Activated gamma-delta T cell (primary cell): ENCODE measurements at places on chromosomes 7 and 10.

DNA sequence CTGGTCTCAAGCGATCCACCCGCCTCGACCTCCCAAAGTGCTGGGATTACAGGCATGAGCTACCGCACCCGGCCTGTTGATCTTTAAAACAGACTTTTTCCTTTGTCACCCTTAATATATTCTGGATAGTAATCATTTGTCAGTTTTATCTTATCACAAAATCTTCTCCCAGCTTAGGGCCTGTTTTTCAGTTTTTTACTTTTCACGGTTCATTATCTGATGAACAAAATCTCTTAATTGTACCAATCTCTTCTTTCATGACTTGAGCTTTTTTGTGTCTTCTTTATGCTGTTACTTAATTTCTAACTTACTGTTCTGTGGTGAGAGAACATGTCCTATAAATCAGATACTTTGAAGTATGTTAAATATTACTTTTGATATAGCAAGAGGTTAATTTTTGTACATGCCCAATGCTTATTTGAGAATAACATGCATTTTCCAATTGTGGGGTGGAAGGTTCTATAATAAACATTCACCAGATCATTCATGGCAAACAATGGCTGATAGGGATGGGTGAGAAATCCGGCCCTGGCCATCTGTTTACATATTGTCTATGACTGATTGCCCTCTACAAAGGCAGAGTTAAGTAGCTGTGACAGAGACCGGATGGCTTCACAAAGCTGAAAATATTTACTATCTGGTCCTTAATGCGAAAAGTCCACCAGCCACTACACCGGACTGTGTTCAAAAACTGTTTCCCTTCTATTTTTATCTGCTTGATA, 5.3 kb downstream of the PAPOLB start:
- DNase-seq: no peak

DNA sequence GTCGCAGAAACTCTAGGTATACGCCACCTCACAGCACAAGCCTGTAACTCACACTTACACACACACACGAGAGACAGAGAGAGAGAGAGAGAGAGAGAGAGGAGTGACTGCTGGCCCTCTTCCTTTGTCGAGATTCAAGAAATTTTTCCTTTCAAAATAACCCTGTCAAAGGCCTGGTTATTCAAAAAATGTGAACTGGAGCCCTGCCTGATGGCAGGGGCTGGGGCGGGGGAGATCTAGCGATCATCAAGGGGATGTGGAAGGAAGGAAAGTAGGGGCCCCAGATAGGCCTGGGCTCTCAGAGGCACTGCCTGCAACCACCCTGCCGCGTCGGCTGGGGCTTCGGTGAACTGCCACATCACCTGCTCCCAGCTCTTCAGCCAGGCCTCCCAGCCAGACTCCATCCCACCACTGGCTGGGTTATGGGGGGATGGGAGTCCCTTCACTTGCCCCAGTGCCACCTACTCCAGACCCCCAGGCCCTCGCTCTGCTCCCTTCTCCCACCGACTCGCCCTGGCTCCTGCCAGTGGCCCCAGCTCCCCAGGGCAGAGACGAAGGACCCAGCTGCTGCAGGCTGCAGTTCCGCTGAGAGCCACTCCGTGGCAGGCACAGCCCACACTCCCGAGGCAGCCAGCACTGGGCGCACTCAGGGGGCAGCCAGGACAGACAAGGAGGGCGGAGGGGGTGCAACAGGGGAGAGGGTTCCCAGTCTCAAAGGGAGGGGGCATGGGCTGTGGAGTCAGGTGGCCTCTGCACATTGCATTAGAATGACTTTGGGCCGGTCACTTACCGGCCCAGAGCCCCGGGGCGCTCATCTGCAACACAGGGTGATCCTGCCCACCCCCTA, 15.3 kb downstream of the KCNH2 start:
- DNase-seq: no peak

DNA sequence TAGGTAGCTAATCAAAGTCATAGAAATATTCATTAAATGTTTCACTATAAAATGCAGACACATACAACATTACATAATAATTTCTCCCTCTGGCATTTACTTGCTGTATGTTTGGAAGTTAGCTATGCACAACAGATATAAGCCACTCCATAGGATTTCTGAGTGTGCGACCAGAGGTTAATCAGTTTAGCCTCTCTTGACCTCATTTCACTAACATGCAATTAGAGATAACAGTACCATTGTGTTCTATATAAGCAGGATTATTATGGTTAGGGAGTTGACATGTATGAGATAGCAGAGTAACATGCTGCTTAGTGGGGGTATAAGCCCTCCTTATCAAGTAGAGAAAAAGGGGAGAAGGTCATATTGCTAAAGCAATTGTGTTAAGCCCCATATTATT, 26.4 kb downstream of the GLUD1 start:
- DNase-seq: no peak

DNA sequence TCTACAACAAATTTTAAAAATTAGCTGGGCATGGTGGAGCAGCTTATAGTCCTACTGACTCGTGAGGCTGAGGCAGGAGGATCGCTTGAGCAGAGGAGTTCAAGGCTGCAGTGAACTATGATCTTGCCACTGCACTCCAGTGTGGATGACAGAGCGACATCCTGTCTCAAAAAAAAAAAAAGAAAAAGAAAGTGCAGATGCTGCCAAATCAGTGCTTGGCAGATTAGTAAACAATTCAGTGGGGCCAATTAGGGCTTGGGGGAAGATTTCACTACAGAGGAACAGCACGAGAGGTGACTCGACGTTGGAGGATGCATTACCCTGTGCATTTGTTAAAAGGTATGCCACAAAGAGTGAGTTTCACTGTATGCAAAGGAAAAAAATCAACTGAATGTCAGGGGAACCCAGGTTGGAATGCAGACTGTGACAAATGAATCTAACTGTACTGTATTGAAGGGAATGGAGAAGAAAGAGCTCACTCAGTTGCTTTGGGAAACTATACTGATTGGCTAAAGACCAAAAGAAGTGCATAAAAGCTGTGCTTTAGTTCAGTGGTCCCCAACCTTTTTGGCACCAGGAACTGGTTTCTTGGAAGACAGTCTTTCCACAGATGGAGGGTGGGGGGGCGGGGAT, 31.6 kb downstream of the GARIN1A start:
- DNase-seq: no peak

DNA sequence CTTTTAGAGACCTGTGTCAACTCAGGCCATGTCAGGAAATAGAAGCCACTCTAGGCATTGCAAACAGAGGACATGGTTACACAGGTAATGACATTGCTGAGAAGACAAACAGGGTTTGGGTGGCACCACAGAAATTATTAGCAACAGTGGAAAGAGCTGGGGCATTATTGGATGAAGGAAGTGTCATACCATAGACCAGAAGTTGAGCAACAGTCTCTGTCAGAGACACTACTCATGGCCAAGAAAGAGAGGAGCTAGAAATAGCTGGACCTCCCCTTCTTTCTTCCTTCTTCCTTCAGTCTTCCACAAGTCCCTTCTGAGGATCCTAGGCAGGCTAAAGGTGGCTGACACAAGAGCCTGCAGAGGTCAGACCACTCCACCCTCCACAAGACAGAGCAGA, 4.2 kb upstream of the LIPA start:
- no peak for DNase-seq

DNA sequence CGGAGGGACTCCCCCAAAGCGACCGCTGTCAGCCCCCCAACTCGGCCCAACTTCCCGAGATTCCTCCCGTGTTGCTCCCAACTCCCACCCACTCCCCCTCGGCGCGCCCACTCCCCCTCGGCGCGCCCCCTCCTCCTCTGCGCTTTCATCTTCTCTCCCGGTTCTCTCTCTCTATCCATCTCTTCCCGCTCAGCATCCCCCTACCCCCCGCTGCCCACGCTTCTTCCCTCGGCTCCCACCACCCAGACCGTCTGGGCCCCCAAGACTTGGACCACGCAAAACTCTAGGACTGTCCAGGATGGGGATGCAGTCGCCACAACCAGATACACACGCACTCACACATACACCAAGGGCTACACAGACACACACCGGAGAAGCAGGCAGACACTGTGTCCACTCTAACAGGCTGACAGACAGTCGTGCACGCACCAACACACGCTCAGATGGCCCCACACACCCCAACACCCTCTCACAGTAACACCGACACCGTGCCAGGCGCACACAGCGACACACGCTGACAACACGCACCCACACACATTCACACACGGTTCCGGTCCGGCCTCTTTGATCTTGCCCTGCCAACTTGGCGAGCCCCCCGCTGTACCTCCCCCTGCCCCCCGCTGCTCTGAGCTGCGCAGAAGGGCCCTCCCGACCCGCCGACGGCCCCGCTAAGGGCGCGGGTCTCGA, 1.1 kb downstream of the GRID1 start:
- no peak for DNase-seq

DNA sequence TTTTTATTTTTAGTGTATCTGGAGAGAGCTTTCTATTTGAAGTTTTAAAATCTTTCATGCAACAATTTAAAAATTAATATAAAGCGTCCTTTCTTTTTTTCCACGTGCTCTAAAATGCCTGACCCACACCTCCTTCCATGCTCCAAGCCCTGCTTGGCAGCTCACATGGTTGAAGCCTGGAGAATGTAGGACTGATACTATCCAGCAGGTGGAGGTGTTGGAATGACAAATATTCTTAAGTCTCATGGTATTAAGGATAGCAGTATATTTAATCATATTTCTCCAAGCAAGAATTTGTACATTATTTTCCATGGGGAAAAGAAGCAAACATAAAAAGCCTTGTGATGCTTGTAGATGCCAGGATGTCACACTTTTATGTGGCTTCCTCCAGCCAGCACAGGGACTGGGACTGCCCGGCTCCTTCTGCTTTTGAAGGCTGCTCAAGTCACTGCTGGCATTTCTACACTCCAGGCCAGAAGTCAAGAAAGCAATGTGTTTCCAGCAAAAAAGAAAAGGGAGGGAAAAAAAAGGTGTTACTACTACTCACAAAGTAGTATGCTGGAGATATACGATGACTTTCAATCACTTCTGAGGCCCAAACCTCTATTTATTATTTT, 49.7 kb downstream of the BZW2 start:
- DNase-seq: no peak

DNA sequence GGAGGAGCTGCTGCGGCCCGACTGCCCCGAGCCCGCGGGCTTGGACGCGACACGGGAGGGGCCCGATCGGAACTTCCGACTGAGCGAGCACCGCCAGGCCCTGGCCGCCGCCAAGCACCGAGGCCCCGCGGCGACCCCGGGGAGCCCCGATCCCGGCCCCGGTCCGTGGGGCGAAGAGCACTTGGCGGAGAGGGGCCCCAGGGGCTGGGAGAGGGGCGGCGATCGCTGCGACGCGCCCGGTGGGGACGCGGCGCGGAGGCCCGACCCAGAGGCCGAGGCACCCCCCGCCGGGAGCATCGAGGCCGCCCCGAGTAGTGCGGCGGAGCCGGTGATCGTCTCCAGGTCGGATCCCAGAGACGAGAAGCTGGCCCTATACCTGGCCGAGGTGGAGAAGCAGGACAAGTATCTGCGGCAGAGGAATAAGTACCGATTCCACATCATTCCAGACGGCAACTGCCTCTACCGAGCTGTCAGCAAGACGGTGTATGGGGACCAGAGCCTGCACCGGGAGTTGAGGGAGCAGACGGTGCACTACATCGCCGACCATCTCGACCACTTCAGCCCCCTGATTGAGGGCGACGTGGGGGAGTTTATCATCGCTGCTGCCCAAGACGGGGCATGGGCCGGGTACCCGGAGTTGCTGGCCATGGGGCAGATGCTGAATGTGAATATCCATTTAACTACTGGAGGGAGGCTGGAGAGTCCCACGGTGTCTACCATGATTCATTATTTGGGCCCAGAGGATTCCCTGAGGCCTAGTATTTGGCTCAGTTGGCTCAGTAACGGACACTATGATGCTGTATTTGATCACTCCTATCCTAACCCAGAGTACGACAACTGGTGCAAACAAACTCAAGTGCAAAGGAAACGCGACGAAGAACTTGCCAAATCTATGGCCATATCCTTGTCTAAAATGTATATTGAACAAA, 1.4 kb downstream of the OTUD1 start:
- peak; percentile 20 for DNase-seq

- DNase-seq: no peak
These were observed 232.4 kb upstream of the KLF14 start for GRCh38 chr7:130966246-130967009.

GRCh38 chr10:29917311-29917710, 142.1 kb downstream of the JCAD start:
- no peak for DNase-seq

GRCh38 chr7:50641442-50642405, 76.5 kb upstream of the DDC start:
- DNase-seq: no peak

DNA sequence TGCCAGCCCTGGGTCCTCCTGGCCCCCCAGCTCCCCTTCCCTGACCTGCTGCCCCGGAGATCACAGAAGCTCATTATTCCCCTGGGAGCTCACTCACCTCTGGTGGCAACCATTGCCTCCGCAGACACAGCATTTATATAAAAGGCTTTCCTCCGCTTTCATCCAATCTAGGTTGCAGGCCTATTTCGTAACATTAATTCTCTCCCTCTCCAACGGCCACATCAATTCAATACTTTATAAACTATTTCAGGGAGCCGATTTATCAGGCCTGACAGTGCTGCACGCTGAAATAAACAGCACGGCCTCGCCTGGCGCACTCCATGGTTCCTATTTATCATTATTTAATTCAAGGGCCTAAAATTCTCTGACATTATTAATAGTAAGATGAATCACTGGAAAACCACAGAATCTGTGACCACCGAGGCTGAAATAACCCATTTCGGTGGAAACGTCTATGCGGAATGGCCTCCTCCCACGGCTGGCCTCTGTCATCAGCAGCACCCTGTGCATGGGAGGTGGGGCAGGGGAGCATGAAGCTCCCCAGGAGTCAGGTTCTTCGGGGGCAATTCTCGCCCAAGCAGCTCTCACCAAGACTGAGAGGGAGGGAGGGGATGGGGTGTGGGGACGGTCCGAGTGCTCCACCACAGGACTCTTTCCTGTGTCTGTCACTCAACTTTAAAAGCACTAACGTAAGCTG, 249.3 kb upstream of the PFKP start:
- no peak for DNase-seq

GRCh38 chr10:36450380-36450779, 675.0 kb upstream of the ANKRD30A start:
- DNase-seq: no peak

DNA sequence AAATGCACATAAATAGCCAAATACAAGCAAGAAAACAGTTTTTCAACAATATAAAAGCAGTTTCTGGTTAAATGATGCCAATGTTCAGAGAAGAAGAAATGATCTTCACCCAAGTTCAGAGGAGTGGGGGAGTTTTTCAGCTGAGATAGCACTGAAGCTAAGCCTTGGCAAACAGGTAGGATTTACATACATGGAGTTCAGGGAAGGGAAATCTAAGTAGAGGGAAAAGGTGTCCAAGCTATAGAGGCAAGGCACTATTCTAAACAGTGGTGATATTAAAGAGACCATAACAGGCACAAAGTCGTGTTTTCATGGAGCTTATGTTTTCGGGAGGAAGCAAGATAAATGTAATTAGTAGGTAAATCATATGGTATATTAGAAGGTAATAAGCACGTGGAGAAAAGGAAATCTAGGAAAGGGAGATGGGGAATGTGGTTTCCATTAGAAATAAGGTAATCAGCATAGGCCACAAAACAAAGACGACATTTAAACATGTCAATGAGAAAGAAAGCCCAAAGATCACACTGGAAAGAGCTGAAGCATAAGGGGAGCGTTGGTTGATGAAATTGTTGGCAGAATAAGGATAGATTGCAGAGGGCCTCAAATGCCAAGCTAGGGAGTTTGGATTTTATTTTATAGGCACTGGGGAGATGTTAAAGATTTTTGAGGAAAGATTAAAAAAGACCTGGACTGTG, 704.3 kb downstream of the MAGI2 start:
- DNase-seq: no peak
